Activated T-helper 1 cell treated with Interleukin-2 at 50 U/mL for 16 hours (primary cell): ENCODE measurements at places on chromosomes 7 and 10.

DNA sequence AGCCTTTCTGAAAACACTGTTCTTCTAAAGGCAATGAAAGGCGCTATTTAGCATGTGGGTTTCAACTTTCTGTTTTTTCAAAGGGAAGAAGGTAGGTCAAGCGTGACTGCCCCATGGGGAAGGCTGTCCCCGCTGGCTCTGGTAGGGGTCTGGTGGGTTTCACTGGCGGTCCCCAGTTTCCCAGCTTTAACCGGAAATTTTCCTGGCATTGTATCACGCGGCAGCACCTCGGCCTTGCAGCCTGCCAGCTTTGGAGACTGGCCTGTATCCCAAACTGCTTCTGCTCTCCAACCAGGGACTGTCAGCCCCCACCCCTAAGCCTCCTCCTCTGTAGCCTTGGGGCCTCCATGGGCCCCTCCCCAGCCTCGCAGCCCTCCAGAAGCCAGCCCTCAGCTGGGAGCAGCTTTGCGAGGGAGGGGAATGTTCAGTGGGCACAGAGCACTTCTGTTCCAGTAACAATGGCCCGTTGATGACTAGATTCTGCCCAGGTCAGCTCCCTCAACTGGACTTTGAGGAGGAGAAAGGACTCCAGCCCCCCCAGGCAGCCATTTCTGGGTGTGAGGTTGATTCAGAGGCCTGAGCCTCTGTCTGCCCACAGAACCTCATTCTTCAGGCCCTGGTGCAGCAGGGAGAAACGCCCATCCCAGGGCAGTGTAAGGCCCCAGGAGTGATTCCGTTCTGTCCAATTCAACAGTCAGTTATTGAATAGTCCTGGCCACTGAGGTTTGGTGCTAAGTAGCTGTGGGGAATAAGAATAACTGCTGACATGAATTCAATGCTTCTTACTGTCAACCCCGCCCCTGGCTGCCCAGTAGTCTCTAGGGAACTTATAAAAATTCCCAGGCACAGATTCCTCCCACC lies 17.1 kb downstream of the CHST3 start:
- DNase-seq: no peak

GRCh38 chr7:123881300-123881699 lies 36.3 kb downstream of the HYAL4 start:
- no peak for DNase-seq

DNA sequence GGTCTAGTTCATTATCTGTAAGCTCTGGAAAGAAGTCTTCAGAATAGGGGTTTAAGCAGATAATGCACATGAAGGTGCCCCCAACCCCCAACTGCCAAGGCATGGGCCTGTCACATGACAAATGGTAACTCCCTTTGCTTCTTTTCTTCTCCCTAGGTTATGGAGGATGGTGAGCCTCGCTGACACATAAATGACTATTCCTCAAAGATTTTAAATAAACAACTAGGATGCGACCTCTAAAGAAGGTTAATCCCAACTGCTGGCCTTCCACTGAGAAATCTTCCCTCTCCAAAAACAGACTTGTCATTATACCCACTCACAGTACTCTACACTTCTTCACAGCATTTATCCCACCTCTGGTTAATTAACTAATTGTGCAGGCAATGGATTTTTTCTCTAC lies 75.7 kb upstream of the FAM133B start:
- no peak for DNase-seq

DNA sequence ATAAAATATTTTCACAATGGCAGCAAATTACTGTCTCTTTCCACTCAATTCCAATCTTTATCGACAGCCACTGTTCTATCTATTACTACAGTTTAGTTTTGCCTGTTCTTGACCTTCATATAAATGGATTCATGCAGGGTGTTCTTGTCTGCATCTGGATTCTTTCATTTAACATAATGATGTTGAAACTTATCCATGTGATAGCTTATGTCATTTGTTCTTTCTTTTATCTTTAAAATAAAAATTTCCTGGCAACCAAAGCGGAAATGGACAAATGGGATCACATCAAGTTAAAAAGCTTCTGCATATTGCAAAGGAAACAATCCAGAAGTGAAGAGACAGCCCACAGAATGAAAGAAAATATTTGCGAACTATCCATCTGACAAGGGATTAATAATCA lies 20.5 kb upstream of the DMTF1 start:
- DNase-seq: no peak

GRCh38 chr7:9603291-9603690 lies 1169.9 kb downstream of the NXPH1 start:
- DNase-seq: no peak

DNA sequence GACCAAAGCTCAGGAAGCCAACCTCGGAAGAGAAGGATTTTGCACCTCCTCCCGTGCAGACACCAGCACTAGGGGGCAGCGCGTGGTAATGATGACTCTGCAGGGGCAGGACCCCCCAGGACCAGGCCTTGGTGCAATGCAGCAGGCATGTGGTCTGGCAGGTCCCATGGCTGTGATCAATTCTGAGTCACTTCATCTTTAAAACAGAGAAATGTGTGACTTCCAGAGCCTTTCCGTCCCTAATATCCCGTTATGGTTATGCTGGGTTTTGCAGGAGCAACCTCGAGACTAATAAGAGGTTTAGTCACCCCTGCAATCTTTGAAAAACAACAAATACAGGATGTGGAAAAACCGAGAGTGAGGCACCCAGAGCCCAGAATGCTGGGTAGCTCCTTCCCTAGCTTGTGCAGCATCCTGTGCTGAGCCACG lies 30.2 kb upstream of the GJD4 start:
- DNase-seq: no peak

DNA sequence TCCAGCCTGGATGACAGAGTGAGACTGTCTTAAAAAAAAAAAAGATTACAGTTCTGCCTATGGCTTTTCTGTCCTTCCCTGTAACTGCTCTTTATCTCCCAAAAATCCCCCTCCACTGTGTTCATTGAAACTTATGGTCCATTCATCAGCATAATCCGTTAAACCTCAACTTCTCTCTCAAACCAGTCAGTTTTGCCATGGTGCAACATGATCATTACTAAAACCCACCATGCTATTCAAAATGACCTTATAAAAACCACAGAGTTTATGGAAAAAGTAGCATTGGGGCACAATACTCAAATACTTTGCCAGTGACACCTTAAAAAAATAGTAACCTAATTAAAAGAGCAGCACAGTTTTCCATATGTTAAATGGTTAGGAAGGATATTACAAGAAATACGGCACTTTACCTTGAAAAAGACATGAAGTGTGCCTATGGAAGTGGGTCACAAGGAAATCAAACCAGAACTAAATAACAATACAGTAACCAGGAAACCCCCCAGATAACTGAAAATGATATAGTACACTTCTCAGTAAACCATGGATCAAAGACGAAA lies 74.0 kb upstream of the ST8SIA6 start:
- no peak for DNase-seq

DNA sequence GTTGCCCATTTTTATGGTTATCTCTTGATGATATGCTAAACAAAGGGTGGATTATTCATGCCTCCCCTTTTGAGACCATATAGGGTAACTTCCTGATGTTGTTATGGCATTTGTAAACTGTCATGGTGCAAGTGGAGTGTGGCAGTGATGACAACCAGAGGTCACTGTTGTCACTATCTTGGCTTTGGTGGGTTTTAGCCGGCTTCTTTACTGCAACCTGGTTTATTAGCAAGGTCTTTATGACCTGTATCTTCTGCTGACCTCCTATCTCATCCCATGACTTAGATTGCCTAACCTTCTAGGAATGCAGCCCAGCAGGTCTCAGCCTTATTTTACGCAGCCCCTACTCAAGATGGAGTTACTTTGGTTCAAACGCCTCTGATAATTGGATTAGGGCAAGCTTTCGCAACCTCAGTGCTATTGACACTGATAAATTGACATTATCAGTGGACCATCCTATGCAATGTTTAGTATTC lies 36.9 kb downstream of the BAG3 start:
- no peak for DNase-seq

DNA sequence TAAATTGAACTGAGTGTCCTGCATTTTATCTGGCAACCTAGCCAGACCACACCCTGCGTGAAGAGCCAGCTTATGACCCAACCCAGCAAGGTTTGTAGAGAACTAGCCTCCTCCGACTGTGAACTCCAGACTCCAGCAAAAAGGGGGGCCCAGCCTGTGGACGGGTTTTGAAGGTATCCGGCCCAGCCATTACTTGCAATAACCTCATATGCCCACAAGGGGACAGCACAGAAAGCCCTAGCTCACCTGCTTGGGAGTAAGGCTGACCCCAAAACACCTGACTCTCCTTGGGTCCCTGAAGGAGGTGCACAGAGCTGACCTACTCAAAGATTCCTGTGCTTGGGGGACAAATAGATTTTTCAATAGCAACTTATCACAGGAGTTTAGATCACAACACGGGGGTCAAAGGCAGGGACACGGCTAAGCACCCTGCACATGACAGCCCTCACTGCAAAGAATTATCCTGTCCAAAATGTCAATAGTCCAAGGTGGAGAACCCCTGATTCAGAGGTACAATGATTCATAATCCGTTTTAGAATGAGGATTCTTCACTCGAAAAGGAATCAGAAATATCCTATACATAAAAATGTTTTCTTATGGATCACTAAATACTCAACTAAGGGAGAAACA lies 4.6 kb downstream of the TRPV6 start:
- no peak for DNase-seq

GRCh38 chr7:132558815-132559214 lies 17.5 kb downstream of the PLXNA4 start:
- no peak for DNase-seq

- no peak for DNase-seq
Measured at GRCh38 chr10:56605051-56605450, 244.0 kb upstream of the ZWINT start.

DNA sequence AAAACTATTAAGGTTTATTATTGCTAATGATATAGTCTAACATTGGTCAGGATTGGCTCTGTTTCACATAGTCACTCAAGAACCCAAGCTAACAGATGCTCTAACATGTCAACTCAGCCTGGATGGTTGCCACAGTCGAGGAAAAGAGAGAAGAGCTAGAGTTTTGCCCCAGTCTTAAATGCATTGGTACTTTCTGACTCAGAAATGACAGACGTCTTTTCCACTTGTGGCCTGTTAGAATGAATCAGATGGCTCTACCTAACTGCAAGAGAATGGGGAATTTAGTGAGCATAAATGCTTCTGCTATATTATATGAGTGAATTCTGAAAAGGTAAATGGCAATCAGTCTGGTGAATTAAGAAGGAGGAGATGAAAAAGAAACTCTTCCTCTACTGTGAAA lies 13.9 kb downstream of the HECTD2 start:
- DNase-seq: no peak
